ENCODE measurements at places on chromosomes 6 and 20.

DNA sequence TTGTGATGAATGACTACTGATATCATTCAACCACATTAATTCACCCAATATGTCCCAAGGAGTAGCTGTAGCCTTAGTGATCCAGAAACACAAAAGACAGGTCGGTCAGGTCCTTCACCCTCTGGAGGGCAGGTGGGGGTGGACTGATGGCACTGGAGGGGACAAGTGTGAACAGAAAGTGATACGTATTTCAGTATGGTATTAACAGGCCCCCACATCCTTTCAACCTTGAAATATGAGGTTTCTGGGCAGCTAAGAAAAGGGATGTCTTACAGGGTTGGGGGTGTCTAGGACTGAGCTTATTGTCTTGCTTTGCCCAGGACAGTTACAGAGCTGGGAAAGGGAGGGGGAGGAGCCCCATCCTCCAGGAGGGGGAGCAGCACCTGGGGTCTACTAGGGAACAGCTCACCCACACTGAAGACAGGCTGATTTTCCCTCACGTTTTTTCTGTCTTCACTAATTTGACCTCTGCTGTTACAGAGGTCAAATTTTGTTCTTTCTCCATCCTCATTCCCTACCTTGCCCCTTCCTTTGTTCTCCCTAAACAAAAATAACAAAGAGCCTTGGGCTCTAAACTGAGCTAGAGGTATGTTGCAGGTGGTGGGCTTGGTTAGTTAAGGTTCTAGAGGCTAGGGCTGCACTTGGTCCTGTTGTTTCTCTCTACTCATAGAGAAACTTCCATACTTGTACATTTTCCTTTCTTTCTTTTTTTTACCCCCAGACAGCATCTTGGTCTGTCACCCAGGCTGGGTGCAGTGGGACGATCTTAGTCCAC, 38.0 kb upstream of the EEF1A1 start:
- DNase-seq = no peak

GRCh38 chr6:106847116-106847515, 127.4 kb downstream of the CD24 start:
- no peak for DNase-seq

DNA sequence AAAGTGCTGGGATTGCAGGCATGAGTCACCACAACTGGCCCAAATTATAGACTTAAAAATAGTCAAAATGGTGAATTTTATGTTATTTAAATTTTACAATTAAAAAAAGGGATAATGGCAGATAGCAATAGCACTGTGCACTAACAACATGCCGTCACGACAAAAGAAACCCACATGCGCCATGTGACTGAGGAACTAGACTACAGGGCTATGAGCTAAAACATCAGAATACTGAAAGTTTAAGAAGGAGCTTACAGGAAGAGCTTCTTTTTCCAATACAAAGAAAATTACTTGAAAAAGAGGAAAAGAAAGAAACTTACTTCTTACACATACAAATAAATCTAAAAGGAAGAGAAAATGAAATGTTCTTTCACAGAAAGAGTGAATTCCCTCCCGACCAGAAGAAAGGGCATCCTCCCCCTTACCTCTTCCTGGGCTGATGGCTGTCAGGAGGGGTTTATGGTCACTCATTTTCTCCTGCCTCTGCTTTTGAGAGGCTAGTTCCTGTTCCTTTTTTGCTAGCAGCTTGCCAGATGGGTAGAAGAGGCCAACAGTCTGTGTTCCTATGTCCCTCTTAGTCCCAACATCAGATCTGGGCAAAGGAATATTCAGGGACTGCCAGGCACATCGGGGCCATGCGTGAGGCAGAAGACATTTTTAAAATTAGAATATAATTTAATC, 54.5 kb downstream of the DZANK1 start:
- DNase-seq = no peak

DNA sequence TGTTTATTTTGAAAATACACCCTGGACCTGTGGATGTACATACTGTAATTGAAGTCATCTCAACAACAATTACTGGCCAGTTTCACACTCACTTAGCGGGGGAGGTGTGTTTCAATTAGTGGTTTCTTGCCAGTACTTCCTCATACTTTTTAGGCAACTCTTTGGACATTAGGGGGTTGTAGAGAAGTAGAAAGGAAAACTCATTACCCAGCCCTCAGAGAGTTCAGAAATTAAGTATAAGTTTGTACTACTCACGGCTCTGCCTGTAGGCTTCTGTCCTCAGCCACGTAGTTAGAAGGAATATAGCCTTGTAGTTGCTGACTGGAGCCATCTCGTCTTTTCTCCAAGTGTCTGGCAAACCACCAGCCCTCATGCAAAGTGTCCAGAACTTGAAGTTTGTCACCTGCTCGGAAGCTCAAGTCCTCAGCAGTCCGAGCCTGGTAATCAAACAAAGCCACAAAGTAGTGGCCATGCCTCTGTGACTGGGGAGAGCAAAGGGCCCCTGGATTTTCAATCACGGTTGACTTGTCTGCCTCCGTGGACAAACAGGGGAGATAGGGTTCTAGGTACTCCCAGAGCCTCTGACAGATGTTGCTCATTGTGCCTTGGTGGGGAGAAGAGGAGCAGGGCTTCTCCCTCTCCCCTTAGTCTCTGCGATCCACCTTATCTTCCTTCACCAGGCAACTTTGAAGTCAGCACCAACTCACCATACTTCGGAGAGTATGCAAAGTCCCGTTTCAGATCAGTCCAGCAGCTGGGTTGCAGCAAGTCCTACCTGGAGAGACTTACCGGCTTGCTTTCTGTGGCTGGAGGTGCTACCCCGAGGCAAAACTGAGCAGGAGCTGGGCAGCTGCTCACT, 749 bp downstream of the FRK start:
- no peak for DNase-seq

- no peak for DNase-seq
Observed at GRCh38 chr6:37831457-37831856, 11.9 kb downstream of the ZFAND3 start.

DNA sequence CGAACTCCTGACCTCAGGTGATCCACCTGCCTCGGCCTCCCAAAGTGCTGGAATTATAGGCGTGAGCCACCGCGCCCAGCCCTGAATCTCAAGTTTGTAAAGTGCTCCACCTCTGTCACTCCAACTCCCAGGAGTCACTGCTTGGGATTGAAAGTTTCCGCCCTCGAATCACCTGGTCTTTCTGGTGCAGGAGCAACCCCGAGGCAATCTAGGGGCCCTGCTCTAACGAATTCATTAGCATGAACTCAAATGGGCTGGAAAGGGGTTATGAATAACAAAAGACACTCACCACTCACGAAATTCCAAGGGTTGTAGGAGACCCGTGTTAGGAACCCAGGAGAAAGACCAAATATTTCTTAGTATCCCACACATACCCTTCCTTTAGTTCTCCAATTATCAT, 26.1 kb downstream of the RBCK1 start:
- DNase-seq = no peak

GRCh38 chr6:90237350-90237990, 59.2 kb downstream of the BACH2 start:
- no peak for DNase-seq

GRCh38 chr6:15464211-15464725, 198.6 kb downstream of the DTNBP1 start:
- DNase-seq = peak; percentile 16

DNA sequence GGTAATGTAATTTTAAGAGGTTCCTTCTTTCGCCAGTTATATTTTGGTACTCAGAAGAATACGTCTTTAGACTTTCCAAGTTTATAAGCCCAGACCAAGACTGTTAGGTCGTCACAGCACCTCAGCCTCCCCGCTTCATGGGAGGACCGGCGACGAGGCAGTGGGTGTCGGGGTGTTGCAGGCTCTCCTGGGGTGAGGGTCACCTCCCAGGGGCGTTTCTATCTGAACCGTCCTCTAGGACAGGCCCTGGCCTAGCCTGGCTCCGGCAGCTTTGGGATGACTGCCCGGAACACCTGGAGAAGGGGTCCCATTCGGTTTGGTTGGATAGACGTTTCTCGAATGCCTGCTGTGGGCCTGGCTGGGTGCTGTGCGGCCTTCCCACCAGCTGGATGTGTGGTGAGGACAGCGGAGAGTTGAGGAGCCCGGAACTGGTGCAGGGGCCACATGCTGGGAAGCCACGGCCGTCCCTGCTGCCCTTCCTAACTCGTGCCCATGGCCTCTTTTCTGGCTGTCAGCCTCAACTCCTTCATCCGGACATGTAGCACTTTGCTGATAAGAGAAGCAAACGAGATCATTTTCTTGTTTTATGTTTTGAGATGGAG, 1.1 kb downstream of the OSBPL2 start:
- no peak for DNase-seq

DNA sequence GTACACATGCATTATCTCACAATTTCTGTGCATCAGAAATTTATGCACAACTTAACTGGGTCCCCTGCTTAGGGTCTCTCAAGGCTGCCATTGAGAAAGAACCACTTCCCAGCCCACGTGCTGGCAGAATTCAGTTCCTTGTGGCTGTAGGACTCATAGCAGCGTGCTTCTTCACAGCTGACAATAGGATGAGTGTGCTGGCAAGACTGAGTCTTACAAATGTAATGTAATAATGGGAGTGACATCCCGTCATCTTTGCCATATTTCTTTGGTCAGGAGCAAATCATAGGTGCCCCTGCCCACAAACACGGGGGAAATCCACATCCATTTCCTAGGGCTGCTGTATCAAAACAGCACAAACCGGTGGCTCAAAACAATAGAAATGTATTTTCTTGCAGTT, 77.4 kb downstream of the FIG4 start:
- DNase-seq = no peak

- no peak for DNase-seq
Observed at GRCh38 chr6:111239461-111239860, 152.2 kb downstream of the SLC16A10 start.

DNA sequence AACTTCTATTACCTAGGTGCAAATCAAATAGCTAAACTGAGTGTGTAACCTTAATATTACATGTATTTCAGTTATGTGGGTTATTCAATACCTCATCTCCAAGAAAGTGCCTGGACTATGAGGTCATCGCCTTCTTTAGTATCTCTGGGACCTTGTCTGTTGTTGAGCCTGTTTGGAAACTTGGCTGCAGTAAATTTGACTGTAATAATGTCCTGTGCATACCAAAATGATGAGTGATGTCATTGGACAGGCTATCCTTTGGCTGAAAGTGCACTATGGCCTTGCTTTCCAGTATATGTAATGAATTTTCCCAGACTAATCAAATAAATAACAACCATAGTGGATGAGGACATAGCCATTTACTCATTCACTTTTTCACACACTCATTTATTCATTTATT, 455.1 kb downstream of the ADGRB3 start:
- DNase-seq = no peak

DNA sequence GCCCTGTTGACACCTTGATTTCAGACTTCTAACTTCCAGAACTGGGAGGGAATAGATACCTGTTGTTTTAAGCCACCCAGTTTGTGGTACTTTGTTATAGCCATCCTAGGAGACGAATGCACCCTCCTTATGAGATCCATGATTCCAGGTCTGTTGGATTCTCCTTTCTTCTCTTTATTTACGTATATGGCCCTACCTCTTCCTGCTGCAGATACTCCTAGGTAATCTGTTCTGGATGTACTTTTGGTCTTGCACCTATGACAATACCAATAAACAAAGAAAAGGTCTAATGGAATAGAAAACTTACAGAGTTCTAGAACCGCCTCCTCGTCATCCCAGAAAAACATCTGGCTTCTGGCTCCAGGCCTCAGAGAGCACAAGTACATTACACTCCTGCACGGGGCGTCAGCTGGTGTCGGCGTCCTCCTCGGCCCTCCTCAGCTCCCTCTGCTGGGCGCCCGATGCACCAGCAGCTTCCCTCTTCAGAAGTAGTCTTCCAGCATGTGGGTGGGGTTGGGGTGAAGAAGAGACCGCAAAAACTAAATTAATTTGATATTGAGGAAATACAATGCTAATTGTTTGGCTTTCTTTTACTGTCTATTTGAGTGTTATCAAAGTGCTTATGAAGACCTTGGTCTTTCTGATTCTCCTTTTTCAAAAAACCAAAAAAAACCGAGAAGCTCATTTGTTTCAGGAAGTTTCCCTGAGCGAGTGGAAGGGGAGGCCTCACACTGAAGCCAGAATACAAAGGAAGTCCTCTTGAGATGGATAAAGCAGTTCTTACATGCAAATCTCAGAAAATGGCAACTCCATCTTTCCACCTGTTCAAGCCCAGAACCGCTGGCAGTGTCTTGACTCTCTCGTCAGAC, 9.7 kb upstream of the ATXN1 start:
- peak; percentile 64 for DNase-seq
